CD14-positive monocyte (primary cell): ENCODE measurements at places on chromosomes 4 and X. TPM values are rescaled to one million over a fixed set of nuclear protein-coding genes. Genes with fewer than 3 reads are reported as not detected.

Gene SHROOM4
- not detected for polyA plus RNA-seq

Gene BMPR1B
- polyA plus RNA-seq, result not detected in 2 replicates

Gene PRICKLE3
- 5.4 TPM for polyA plus RNA-seq

Gene TRAM1L1
- polyA plus RNA-seq, result not detected

Gene ARHGEF6
- 51.4 TPM for polyA plus RNA-seq

Gene CCDC120
- 0.11 TPM for polyA plus RNA-seq

Gene SHOX
- polyA plus RNA-seq, result not detected

Gene F11
- polyA plus RNA-seq, result not detected in 2 replicates

Gene SLC25A5
- polyA plus RNA-seq, result 436 TPM
